ENCODE measurements at places on chromosomes 4 and X. TPM values are rescaled to one million over a fixed set of nuclear protein-coding genes. Genes with fewer than 3 reads are reported as not detected.
A peak's percentile ranks its signal among the peaks of the same experiment; 100 is the strongest.

The TLR2 gene
- total RNA-seq = 8.7 TPM

The MBNL3 gene
- total RNA-seq = 4.4 TPM

DNA sequence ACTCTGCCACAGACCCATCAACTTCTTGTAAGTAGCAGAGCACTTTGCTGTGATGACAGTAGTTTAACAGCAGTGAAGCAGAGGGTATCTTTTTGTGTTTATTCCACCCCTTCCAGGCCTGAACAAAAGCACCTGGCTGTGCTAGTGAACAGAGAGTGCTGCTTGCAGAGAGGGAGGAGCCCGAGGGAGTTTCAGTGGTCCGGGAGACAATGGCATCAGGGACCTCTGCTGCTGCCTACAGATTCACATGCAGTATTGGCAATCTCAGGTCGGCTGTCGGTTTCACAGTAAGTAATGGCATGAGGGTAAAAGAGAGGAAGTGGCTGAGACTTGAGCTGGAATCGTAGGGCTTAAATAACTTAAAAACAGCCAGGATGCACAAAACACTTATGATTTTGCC, 755.8 kb downstream of the RPA4 start:
- H3K4me3 ChIP-seq = no peak overlapping the region
- no peak for DNase-seq
- no peaks in the 10 kb centered on the region for H3K4me1 ChIP-seq
- H3K36me3 ChIP-seq = no peaks in the 10 kb centered on the region
- H3K27ac ChIP-seq = no peak overlapping the region

DNA sequence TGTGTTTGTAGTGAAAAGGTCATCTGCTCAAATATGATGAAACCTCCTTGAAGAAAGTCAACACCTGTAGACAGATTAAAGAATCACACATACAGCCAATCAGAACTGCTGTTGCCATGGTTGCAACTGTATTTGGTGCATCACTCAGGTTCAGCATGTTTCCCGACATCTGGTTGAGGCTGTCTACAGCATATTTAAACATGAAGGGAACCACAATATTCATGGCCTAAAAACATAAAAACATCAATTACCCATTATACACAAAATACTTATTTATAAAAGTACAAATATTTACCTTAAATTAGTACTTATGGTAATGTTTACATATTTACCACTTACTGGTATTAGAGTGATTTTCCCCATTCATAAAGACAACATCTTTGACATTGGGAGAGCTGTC, 79.7 kb downstream of the ABCB7 start:
- 0 out of 2 replicates have a peak, but pooled peaks cover 7% of the 10 kb centered on the region for H3K4me1 ChIP-seq
- no peak overlapping the region for H3K4me3 ChIP-seq
- DNase-seq = no peak
- H3K27me3 ChIP-seq = no peaks in the 10 kb centered on the region
- no peak overlapping the region for H3K27ac ChIP-seq

GRCh38 chrX:19440713-19441112, 74.6 kb downstream of the MAP3K15 start:
- no peaks in the 10 kb centered on the region for H3K36me3 ChIP-seq
- DNase-seq = peak; percentile 13
- no peak overlapping the region for H3K4me3 ChIP-seq

The CT45A1 gene
- not detected for total RNA-seq

DNA sequence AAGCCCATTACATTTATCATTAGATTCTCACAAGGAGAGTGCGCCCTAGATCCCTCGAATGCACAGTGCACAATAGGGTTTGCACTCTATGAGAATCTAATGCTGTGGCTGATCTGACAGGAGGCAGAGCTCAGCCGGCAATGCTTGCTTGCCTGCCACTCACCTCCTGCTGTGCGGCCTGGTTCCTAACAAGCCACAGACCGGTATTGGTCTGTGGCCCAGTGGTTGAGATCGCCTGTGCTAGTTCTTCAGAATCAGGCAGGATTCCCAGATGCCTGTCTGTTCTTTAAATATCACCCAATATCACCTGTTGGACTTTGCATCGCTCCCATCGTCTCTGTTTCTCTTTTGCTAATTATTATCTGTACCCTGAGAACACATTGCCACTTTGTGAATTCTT, 14.0 kb downstream of the DSPP start:
- H3K27me3 ChIP-seq = peaks cover 33% of the 10 kb centered on the region
- no peak for DNase-seq
- no peaks in the 10 kb centered on the region for H3K4me1 ChIP-seq
- H3K27ac ChIP-seq = no peak overlapping the region
- no peak overlapping the region for H3K4me3 ChIP-seq

DNA sequence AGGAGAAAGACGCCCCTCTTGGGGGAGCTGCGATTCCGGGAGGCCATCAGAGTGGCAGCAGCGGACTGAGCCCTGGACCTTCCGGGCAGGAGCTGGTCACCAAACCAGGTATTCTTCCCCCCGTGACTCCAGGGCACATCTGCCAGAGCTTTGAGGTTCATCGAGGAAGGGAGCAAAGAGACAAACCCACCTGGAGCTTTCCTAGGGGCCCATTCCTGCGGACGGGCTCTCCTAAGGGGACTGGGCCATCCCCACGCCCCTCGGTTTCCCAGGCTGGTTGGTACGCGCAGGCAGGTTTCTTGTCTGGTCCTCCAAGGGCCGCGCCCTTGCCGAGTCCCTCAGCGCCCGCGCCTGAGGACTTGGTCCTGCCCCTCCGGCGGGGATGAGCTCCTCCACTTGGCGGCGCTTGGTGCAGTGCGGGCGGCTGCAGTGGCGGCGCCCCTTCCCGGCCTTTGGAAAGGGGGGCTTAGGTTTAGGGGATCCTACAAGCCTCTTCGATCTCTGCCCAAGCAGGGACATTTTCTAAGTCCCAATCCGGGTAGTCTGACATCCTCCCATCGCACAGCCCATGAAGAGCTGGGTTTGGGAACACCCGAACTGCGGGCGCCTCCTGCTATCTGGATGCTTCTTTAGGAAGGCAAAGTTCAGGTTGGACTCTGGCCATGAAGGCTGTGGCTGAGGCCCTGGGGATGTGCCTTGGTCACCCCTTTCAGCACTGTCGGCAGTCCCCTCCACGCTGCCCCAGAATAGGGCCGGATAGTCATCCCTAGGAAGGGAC, 538 bp downstream of the STBD1 start:
- DNase-seq = peak; percentile 49
- H3K36me3 ChIP-seq = peaks cover 3% of the 10 kb centered on the region
- no peaks in the 10 kb centered on the region for H3K27me3 ChIP-seq
- peak overlapping the region; percentile 83 for H3K27ac ChIP-seq
- H3K4me3 ChIP-seq = peak overlapping the region; percentile 99

All from PC-3 (cell line).